ENCODE measurements at places on chromosomes 2 and 18.

DNA sequence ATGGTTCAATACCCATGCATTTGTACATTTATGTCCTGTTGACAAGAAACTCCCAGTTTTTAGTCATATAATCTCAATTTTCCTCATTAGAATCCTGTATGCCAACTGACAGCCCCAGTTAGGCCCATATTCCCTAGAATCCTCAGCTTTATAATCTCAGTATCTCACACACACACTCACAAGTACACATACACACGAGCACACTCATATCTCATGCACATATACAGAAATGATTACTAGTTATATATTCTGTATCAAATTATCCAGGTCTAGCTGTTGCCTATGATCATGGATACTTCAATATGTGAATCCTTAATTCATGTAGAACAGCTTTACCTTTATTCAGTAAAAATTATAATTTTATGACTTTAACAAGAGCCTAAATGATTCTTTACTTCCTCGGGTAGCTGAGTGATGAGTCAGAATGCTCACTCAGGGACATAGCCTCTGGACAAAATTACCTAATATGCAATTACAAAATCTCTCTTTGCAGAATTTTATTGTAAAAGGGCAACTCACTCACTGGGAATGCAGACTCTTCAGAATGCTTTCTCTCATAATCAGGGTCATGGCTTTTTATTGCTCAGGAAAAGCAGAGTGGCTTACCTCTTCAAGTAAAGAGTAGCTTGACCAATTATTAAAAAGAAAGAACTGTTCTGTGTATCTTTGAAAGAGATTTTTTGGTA lies 193.6 kb upstream of the PIK3C3 start:
- DNase-seq, result no peak

- DNase-seq, result no peak
Observed at GRCh38 chr2:181170256-181170655, 189.9 kb downstream of the UBE2E3 start.

GRCh38 chr2:9910699-9911098 lies 40.8 kb upstream of the GRHL1 start:
- no peak for DNase-seq

GRCh38 chr18:3821524-3821923 lies 371.6 kb downstream of the TGIF1 start:
- DNase-seq, result no peak

DNA sequence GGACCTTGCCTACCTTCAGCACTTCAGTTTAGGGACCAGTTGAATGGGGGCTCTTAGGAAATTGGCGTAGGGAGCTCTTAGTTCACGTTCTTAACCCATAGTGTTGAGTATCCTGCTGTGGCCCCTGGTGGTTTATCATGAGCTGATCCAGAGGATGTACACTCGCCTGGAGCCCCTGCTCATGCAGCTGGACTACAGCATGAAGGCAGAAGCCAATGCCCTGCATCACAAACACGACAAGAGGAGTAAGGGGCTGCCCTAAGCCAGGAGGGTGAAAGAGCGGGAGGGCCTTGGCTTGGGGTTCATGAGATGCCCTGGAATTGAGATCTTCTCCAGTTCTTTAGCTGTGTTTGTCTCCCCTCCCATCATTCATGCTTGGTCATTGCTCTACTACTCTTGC lies 2.9 kb downstream of the RETREG2 start:
- no peak for DNase-seq

- no peak for DNase-seq
Observed at GRCh38 chr2:127508023-127508630, 18.2 kb downstream of the IWS1 start.

GRCh38 chr2:5826979-5827655 lies 134.9 kb downstream of the SOX11 start:
- DNase-seq, result no peak

GRCh38 chr2:174491947-174492346 lies 5.1 kb upstream of the GPR155 start:
- DNase-seq, result no peak

DNA sequence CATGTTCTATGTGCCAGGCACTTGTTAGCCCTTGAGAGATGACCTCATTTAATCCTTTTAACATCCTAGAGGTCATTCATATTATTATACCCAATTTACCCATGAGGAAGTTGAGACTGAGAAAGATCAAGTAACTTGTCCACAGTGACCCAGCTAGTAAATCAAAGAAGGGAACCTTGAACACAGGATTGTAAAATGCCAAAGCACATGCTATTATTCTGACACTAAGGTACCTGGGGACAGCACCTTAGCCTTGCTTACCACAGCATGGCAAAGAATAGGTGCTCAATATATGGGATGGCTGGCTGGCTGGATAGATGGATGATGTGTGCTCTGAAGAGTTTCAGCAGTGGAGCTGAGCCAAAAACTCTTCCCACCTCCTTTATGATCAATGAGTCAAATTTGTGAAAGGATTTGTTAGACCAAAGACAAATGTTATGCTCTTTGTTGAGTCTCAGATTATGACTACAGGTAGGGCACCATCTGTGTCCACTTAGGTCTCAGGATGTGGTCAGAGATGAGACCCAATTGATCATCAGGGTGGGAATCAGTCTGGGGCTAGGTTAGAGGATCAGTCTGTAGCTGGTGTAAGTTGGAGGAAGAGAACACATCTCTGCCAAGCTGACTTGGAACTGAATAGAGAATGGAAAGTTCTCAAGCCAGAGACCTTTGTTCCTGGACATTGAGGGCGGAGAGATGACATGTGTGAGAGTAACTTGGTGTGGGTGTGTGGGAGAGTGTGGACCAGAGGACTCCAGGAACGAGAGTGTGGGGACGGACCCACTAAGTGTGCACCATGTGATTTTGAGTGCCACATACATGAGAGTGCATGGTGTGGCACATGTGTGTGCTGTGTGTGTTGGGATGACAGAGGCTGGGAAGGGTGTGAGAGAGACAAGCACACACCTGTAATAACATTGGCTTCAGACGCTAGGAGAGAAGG lies 16.3 kb upstream of the PKDCC start:
- no peak for DNase-seq

DNA sequence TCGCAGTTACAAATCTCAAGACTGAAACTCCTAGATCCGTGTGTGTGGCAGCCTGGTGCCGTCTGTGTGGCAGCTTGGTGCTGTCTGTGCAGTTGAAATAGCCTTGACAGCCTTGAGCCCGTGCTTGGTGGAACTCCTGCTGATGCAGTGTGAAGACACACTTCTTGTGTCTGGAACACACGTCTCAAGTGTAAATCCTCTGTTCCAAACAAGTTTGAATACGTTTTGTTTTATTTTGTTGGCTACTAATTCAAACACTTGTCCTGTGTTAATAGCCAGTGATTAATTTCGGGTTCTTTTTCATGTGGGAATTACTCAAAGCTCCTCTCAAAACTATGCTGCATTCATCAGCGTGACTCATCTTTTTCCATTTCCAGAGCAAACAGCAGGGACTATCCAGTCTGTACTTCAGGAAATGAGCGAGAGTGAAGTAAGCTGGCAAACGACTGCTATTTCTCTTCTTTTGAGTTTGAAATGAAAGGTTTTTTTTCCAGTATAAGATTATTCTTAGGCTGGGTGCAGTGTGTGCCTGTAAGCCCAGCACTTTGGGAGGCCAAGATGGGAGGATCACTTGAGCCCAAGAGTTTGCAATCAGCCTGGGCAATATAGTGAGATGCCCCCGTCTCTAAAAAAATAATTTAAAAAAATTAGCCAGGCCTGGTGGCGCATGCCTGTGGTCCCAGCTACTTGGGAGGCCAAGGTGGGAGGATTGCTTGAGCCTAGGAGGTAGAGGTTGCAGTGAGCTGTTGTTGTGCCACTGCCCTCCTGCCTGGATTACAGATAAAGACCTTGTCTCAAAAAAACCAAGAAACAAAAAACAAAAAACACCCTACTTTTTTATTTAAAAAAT lies 152.9 kb downstream of the SPP2 start:
- peak; percentile 89 for DNase-seq

GRCh38 chr2:127884436-127884835 lies 1.3 kb downstream of the AMMECR1L start:
- no peak for DNase-seq

GRCh38 chr2:217066510-217067270 lies 206.8 kb upstream of the TNP1 start:
- no peak for DNase-seq

- DNase-seq, result no peak
Observed at GRCh38 chr18:37124516-37124915, 295.6 kb downstream of the KIAA1328 start.

DNA sequence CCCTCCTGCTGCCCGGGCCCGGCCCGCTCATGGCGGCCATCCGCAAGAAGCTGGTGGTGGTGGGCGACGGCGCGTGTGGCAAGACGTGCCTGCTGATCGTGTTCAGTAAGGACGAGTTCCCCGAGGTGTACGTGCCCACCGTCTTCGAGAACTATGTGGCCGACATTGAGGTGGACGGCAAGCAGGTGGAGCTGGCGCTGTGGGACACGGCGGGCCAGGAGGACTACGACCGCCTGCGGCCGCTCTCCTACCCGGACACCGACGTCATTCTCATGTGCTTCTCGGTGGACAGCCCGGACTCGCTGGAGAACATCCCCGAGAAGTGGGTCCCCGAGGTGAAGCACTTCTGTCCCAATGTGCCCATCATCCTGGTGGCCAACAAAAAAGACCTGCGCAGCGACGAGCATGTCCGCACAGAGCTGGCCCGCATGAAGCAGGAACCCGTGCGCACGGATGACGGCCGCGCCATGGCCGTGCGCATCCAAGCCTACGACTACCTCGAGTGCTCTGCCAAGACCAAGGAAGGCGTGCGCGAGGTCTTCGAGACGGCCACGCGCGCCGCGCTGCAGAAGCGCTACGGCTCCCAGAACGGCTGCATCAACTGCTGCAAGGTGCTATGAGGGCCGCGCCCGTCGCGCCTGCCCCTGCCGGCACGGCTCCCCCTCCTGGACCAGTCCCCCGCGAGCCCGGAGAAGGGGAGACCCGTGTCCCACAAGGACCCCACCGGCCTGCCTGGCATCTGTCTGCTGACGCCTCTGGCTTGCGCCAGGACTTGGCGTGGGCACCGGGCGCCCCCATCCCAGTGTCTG lies 767 bp downstream of the RHOB start:
- peak; percentile 68 for DNase-seq

GRCh38 chr2:223797811-223798721 lies 39.3 kb downstream of the AP1S3 start:
- DNase-seq, result peak; percentile 70

- peak; percentile 89 for DNase-seq
Observed at GRCh38 chr2:208608122-208608835, 201.7 kb downstream of the PTH2R start.

DNA sequence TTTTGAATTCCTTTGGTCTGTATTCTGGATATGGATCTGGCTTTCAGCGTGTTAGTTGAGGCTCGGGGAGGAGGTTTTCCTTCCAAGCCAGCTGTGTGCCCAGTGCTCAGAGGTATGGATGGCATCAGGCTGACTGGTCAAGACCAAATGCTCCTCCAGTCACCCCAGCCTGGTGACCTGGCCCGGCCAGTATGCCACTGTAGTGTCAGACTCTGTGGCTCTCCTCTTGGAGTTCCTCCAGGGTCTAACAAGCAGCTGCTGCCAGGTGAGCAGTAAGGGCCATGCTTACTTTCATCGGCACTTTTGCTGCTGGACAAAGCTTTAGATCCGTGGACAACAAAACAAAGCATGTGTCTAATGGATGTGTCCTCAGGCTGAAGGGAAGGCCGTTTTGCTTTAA lies 44.1 kb downstream of the CABLES1 start:
- DNase-seq, result no peak
